ENCODE measurements at places on chromosomes 2 and 18. TPM values are rescaled to one million over a fixed set of nuclear protein-coding genes. Genes with fewer than 3 reads are reported as not detected.

CFAP65 gene
- total RNA-seq: not detected

ERICH2 gene
- total RNA-seq: 3.1 TPM

RHOB gene
- 171 TPM for total RNA-seq

BOLL gene
- not detected for total RNA-seq

UGT1A3 gene
- not detected for total RNA-seq

PMAIP1 gene
- total RNA-seq: 29.8 TPM

TFCP2L1 gene
- total RNA-seq: not detected

ASPRV1 gene
- 0.33 TPM for total RNA-seq

TMEM178A gene
- 0.26 TPM for total RNA-seq

PRSS56 gene
- not detected for total RNA-seq

DSG1 gene
- not detected for total RNA-seq

SFXN5 gene
- total RNA-seq: 13.9 TPM

Data from fibroblast of lung (primary cell).